ENCODE measurements at places on chromosomes 13 and 19.

DNA sequence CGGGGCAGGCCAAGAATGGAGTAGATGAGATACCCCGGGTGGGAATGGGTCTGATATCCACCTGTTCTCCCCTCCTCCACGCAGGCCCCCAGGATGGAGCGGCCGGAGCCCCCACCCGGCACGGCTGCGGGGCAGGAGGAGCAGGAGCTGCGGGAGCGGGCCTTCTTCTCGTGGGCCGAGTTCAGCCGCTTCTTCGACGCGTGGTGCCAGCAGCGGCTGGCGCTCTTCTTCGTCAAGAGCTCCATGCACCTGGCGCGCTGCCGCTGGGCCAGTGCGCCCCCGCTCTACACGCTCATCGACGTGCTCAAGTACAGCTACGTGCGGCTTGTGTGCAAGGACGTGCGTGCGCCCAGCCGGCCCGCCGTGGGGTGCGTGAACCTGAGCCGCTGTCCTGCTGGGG is 1.2 kb downstream of the ZSWIM9 start:
- no peak for DNase-seq

DNA sequence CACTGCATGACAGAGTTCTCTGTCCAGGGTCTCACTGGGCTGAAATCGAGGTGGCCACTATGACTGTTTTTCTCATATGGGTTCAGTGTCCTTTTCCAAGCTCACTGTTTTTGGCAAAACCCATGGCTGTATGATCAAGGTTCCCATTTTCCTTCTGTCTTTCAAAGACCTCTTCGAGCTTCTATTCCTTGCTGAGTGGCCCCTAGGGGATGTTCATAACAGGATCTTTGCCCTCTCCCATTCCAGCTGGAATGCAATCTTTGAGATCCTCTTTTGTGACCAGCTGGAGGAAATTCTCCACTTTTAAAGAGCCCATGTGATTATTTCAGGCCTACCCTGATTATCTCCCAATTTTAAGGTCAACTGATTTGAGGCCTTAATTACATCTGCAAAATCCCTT is 572.5 kb upstream of the SLC10A2 start:
- DNase-seq: no peak

- DNase-seq: no peak
Measured at GRCh38 chr19:4365791-4366665, 22.7 kb downstream of the MPND start.

- DNase-seq: no peak
Measured at GRCh38 chr19:46469541-46470185, 1.7 kb downstream of the PNMA8A start.

DNA sequence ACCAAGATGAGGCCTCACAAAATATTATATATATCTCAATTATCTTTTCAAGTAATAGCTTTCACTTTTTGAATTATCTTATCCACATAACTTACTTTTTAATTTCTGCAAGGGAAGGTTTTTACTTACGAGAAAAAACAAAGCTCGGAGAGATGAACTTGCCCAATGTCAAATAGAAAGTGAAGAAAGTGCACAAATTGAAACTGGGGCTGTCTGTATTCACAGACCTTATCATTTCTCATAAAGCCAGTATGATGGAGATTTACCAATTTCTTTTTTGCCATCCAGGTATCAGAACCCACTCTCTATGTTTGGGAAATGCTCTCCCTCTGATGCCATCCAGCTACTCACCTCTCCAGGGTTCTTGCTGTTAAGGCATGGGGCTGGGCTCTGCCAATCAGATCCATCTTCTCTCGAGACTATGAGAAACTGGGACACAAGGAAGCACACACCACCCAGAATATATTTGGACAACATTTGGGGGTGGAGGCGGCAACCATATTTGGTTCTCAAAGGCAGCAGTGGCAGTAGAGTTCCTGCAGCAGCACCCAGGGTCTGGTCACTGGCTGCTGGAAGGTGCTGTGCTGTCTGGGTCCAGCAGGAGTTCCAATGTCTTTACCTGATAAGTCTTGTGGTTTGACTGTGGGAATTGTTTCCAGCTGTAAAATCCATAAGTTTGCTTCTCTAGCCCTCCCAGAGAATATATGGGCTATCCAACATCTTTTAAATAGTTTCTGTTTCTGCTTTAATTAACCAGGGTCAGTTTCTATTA is 45.8 kb upstream of the SCEL start:
- no peak for DNase-seq

GRCh38 chr13:39887387-39887786 is 231.9 kb downstream of the COG6 start:
- no peak for DNase-seq

DNA sequence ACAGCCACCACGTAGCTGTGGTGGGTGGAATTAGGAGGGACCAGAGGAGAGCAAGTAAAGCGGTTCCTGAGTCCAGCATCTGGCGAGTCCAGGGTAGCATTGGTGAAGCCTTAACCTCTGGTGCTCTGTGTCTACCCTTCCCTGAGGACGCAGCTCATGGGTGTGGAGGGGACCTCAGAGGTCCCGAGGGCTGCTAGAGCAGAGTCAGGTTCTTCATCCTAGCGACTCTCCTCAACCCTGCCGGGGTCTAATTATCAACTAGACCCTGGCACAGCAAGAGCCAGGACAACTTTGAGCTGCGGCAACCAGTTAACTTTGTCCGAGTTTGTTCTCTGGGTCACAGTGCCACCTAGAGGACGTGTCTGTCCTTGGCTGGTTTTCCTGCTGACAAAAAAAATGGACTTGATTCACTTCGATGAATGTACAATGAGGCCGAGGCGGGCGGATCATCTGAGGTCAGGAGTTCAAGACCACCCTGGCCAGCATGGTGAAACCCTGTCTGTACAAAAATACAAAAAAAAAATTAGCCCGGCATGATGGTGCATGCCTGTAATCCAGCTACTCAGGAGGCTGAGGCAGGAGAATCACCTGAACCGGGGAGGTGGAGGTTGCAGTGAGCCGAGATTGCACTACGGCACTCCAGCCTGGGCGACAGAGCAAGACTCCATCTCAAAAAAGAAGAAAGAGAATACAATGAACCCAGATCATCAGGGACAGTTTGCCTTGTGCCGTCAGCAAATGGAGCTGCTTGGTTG is 25.0 kb downstream of the TSSK6 start:
- DNase-seq: peak; percentile 69

DNA sequence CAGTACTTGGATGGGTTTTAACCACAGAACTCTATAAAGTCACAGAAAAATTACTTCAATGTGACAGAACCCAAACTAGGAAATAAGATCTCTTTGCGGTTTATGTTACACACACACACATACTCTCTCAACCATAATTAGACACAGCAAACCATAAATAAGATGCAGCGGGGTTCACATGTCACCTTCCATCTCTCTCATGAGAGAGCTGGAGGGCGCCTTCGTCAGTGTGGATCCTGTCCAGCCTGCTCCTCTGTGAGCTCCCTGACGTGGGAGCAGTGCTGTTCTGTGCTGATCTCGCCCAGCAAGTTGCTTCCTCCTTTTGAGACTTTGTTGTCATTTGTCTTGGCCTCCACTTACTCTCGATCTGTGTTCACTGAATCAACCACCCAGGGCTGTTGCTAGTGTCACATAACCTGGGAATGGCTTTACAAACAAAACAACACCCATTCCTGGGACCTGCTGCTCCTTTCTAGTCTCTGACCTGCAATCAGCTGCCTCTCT is 204.9 kb upstream of the KL start:
- no peak for DNase-seq

DNA sequence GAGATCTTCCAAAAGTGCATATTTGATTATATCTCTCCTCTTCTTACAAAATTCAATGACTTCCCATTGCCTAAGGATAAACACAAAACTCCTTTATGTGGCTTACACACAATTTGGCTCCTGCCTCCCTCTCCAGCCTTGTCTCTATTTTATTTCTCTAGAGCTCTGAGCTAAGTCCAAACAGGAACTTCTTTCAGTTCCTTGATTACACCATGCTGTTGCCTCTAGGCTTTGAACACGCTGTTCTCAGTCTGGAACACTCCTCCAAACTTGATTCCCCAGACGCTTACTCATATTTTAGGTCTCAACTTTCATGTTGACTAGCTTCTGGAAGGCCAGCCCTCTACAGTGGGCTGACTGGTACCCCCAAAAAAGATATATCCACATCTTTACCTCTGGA is 258.5 kb downstream of the COG6 start:
- no peak for DNase-seq

GRCh38 chr19:31516756-31517155 is 167.5 kb upstream of the TSHZ3 start:
- no peak for DNase-seq

DNA sequence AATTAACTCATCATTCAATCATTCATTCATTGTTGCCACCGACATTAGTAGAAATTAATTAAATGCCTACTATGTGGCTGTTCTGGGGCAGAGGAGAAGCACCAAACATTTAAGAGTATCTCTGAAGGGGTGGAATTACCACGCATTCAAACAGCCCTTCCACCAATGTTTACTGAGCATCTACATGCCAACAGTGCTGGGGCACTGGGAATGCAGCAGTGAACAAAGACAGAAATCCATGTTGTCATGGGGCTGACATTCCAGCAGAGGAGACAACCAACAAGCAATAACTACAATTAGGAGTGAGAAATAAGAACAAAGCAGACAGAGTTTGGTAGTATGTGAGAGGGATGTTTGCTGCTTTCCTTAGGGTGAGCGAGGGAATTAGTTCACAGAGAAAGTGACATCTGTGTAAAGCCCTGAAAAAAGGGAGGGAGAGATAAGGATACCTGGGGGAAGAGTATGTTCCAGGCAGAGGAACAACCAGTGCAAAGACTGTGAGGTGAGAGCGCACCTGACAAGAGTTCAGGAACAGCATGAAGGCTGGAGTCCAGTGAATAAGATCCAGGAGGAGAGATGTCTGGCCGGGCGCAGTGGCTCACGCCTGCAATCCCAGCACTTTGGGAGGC is 1.3 kb upstream of the PAK4 start:
- DNase-seq: no peak

DNA sequence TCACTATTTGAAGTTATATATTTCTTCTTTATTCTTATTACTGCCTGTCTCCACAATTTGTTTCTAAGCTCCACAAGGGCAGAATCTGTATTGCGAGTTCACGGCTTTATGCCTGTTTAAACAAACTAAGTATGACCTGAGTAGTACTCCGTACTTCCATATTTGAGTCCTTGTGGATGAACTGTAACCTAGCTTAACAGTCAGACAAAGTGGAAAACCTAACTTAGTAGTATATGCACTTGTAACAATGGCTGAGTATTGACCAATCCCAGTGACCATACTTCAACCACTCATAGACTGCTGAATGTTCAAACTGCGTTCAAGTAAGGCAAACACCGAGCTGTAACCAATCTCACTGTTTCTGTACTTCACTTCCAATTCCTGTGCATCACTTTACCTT is 292.7 kb downstream of the PCDH9 start:
- no peak for DNase-seq

GRCh38 chr19:6970443-6970842 is 50.8 kb downstream of the MBD3L2B start:
- DNase-seq: no peak

DNA sequence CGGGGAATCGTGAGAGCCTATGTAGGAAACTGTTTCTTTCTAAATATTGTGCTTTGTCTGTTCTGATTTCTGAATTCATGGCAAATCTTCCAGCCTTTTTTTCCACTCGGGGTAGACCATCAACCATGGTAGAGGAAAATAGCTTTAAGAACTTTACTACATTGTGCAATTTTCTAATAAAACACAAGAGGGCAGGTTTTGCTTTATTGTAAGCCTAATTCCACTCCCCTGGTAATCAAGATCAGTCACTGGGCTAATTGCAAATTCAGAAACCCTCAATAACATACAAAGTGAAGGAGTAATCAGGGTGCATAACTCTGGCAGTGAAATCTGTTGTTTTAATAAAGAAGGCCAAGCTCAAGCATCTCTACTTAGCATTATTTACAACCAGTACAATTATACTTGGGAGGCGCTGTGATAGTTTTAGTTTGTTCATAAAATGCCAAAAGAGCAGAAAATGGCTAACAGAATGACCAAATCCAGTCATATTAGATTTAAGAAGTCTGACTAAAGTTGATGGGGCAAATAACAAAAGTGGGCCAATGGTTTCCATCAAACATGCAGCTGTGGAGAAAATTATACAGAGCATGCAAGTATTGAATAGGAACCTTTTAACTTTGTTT is 43.8 kb downstream of the DCT start:
- DNase-seq: no peak

DNA sequence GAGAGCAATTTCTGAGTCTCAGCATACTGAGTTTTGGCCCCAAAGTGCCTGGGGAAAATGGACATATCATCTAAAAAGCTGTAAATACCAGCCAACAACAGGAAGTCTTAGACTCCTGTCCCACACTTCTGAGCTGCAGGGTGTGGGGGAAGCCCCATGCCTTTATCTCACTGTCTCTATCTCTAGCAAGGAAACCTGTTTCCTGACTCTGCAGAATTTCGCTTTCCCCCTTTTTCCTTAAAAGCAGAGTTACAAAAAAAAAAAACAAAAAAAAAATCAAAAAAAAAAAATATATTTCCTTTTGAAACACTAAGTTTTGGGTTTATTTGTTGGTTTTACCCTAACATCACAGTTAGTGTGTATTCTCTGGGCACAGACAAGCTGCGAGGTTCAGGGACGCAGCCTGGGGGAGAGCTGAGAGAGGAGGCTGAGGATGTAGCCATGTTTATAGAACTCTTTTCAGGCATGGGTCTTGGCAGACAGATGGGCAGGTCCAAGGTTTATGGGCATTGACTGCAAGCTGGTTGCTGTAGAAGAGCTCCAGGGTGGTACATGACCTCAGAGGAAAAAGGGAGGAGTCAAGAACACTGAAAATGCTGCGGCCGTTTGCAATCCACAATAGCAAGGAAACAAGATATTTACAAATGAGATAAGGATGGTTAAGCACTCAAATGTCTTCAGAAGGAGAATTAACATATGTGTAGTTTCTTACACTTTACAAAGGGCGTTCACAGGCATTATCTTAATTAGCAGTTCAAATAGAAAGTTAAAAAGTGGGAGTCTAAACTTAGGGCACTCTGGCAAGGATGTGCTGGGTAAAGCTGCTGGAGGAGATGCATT is 4.9 kb downstream of the MBNL2 start:
- no peak for DNase-seq

GRCh38 chr13:44972956-44973581 is 16.2 kb downstream of the NUFIP1 start:
- no peak for DNase-seq

DNA sequence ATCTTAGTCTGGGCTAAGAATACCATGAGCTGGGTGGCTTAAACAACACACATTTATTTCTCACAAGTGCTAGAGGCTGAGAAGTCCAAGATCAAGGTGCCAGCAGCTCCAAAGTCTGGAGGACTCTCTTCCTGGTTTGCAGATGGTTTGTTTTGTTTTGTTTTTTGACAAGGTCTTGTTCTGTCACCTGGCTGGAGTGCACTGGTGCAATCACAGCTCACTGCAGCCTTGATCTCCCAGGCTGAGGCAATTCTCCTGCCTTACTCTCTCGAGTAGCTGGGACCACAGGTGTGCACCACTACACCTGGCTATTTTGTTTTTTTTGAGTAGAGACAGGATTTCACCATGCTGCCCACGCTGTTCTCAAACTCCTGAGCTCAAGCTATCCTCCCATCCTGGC is 15.5 kb downstream of the APLP1 start:
- DNase-seq: no peak

GRCh38 chr19:3591876-3592613 is 6.8 kb downstream of the GIPC3 start:
- DNase-seq: no peak
